AG04449 (cell line): ENCODE measurements at places on chromosomes 7 and 10.

GRCh38 chr7:111080495-111081105, 10.3 kb upstream of the LRRN3 start:
- no peak for DNase-seq

- DNase-seq: no peak
Observed at GRCh38 chr7:1065585-1066241, 21.4 kb downstream of the GPR146 start.

DNA sequence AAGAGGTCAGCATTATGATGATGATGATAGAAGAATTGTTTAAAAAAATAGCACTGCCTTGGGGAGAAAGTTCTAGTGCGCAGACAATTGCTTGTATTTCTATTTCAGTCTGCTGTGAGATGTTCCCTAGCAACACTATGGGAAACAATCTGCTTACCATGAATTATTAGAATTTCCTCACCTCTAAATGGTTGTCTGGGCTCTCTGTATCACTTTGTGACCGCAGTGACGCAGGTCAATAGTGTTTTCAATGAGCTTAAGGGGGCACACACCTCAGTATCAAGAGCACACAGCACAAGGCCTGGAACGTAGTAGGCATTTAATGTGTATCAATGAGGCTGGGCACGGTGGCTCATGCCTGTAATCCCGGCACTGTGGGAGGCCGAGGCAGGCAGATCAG, 98.9 kb upstream of the TARP start:
- no peak for DNase-seq

GRCh38 chr7:66557214-66558200, 71.2 kb upstream of the KCTD7 start:
- DNase-seq: no peak

DNA sequence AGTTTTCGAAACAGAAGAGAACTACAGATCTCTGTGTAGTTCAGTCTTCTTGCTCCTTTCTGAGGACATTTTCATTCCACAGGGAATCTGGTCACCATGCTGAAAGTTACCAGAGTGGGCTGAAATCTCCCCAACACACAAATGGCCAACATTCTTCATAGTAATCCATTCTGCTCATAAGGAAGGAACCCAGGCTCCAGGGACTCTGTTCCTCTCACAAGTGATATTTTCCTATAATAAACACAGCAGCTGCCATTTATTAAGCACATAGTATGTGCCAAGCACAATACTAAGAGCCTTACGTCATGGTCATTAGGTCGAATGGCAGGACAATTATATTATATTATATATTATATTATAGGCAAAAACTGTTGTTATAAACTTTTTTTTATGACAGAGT, 109.8 kb downstream of the RAB11FIP2 start:
- DNase-seq: no peak

DNA sequence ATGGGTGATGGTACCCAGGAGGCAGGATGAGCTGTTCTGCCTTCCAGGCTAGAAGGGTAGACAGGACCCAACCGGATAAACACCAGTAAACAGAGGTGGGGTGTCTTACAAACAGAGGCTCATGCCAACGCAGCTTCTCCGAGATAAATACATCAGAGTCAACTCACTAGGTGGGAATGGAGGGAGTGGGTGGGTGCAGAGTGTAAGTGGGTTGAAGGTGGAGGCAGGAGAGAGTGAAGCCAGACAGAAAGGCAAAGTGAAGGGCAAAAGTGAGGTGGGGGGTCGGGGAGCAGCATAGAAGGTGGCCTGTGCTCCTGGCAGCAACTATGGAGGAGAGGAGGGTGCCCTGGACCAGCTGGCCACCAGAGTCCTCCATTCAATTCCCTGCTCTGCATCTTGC, 40.4 kb upstream of the COL13A1 start:
- no peak for DNase-seq

GRCh38 chr10:60358282-60358681, 31.4 kb downstream of the ANK3 start:
- no peak for DNase-seq

- DNase-seq: no peak
Observed at GRCh38 chr7:77399816-77400215, 16.3 kb downstream of the GSAP start.

DNA sequence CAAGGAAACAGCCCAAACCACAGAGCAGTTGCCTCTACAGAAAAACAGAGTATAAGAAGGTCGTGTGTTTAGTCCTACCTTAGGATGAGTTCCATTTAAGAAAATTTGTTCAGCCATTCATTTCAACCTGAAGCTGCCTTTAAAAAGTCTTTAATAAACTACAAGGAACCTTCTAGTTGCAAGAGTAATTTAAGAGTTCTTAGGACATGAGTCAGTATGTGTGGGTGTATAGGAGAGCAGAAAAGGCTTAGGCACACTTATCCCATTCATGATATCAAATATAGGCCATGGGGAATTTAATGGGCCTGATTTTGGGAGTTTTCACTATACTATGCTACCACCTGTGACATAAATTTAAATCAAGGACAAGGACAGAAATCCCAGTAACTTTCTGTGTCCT, 496.8 kb downstream of the TFEC start:
- no peak for DNase-seq

- DNase-seq: peak; percentile 67
Observed at GRCh38 chr7:43650457-43651052, 67.6 kb downstream of the STK17A start.

DNA sequence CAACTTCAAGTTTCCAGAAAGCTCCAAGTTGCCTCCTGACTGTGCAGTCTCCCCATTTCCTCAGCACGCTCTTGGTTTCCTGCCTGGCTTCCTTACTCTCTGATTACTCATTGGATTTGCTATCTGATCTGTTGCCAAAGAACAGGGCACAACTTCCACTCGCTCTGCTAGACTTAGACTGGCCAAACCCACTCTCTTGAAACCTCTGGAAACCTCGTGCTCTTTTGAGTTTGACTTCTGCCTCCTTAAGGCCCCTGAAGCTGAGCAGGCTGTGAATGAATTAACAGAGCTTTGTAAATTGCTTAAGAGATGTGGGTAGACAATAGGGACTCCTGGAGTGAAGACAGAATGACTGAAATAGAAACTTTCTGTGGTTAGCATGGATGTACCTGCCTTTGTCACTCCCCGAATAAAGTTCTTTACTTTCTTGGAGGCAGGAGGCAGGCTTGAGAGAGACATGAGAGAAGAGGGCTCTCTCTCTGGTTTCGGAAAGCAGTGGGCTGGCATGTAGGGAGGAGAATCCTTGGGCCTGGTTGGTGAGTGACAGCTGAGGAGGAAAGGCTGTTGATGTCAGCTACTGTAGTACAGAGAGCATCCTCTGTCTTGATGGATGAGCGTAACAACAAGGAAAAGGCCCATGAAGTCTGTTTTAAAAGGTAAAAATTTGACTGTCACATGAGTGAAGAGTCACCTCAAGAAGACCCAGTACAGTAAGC, 70.8 kb downstream of the CHN2 start:
- no peak for DNase-seq

DNA sequence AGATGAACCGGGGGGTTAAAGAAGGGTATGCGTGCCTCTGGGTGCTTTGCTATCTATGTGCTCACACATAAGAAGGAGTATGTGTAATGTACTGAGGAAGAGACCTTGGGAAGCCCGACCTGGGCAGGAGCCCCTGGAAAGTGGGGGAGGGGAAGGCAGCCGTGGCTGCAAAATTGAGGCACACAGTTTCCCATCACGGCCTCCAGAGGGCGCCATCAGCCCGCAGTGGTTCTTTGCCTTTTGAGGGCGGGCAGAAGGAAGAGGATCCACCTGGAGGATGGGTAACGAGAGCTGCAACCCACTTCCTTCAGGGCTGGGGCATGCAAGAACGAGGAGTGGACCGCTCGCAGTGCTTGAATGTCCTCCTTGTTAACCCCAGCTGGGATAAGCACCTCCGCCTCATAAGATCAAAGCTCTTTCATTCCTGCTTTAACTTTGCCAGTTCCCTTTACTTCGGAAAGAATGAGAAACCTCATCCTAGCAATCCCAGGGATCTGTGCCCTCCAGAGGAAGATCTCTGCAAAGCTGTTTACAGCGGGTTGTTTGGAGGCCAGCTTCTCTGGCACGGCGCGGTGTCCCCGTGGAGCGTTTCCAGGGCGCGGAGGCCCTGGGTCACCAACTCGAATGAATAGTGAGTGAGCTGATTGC, 77.9 kb downstream of the PCGF5 start:
- no peak for DNase-seq

DNA sequence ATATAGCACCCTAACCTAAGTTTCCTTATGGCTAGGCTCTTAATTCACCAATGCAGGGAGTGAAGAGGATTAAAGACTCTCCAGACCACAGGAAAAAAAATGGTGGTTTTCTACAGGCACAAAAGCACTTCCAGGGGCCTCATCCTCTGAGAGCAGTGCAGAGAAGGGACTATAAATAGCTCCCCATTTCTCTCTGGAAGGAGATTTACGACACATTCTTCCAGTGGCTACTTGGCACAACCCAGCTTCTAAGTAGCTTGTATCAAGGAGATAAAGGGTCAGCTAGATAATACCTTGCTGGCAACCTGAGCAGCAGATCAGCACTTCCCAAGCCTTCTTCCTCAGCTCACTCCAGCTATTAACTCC, 73.5 kb downstream of the CRPPA start:
- DNase-seq: no peak

DNA sequence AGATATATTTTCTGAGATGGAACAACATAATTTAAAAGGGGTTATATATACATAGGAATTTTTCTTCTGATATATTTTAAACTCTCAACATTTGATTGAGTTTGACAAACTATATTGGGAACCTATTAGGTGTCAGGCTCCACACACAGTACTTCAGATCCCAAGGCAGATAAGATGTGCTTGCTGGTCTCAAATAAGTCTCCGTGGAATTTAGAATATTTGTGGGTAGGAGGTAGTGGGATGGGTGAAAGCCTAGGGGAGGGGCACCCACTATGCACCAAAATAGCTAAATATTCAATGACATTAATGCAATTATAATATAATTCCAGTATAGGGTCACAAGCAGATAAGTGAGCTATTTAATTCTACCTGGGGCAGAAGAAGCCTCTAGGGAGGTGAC, 81.5 kb downstream of the ARL4A start:
- no peak for DNase-seq

GRCh38 chr7:76201732-76202665, at the start of gene SRRM3:
Gene SRRM3 (plus strand): TSS chr7:76201896. CDS start chr7:76235067, 33,171 bp downstream.
- DNase-seq: peak; percentile 5

DNA sequence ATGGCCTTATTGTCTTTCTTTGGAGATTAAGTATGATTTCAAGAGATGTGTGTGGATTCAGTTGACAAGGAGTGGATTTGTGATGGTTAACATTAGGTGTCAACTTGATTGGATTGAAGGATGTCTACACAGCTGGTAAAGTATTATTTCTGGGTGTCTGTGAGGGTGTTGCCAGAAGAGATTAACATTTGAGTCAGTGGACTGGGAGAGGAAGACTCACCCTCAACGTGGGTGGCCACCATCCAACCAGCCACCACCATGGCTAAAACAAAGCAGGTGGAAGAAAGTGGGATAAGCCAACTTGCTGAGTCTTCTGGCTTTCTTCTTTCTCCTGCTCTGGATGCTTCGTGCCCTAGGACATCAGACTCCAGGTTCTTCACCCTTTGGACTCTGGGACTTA, 76.1 kb downstream of the GPR37 start:
- no peak for DNase-seq

DNA sequence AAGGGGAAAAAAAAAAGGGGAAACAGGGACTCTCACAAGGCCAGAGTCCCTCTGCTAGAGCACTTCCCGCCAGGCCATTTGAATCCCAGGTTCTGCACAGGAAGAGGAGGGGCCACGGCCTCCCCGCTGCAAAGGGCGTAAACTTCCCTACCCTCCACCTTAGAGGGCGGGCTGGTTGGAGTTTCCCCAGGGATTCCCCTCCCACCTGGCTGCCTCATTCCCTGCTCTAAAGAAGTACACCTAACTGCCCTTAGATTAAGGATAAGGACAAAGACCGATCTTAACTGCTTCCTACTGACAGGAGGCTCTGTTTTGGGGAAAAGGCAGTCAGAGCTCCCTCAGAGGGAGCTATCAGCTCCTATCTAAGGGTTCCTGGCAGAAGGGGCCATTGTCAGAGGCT, 102.0 kb upstream of the ARMC3 start:
- DNase-seq: no peak

- DNase-seq: no peak
Observed at GRCh38 chr7:30800785-30801252, 29.6 kb downstream of the MINDY4 start.

DNA sequence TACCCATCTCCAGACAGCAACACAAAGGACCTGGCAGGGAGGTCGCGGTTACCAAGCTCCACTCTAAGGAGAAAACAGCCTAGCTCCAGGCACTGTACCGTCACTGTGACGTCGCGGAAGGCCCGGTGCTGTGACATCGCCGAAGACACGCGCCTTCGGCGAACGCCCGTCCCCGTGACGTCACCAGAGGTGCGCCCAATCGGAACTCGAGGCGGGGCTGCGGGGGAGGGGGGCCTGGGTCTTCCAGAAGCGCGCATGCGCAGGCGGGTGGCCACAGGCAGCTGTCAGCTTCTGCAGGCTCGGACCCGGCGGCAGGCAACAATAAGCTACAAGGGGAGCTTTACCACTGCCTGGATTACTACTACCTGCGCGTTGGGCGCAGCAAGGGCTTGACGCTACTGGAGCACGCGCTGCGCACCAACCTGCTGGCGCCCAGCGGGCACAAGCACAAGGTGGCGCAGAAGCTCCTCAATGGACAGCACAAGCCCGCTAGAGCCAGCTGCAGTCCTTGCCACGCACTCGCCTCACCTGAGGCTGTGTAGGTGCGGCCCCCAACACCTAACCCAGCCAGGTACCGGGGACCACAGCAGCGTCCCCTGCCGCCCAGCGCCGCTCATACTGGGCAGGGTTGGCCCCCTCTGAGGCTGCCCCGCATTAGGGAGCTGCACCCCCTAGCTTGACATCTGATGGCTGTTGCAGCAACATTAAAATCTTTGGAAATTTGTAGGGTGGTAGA, 208.4 kb downstream of the TPST1 start:
- DNase-seq: no peak

DNA sequence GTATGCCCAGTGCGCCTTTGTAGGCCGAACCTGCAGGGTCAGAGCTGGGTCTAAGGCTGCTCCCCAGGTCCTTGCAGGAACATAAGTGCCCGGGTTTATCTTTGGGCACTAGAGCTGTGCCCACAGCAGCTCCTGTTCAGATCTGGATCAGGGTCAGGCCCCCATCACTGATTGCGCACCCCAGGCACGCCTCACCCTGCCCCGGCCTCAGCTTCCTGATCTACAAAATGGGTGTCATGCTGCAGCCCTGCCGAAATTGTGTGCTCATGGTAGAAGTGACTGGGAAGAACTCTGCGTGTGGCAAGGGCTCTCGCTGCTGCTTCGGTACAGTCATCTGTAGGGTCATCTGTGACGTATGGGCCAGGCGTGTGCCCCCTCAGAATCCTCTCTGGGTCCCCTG, 100.7 kb downstream of the GRK5 start:
- DNase-seq: no peak

- DNase-seq: no peak
Observed at GRCh38 chr7:151823566-151824372, 53.1 kb downstream of the PRKAG2 start.

DNA sequence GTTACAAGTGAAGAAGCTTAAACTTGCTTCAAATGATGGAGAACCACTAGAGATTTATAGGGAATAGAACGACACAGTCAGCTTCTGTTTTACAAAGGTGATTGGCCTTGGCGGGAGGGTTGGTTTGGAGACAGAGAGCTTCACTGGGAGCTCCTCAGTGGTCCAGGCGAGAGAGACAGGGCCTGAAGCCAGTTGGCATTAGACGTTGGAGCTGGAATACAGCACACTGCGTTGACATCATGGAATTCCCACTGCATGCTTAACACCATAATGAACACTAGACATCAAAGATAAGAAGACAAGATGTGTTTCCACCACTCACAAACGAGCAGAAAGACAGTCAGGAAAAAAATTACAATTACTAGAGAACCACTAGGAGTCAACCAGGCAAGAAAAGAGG, 67.8 kb downstream of the TBXAS1 start:
- no peak for DNase-seq

- DNase-seq: no peak
Observed at GRCh38 chr10:29691564-29692072, 56.8 kb upstream of the SVIL start.
